IMR-90 (cell line): ENCODE measurements at places on chromosomes 2 and 18. TPM values are rescaled to one million over a fixed set of nuclear protein-coding genes. Genes with fewer than 3 reads are reported as not detected.

DNA sequence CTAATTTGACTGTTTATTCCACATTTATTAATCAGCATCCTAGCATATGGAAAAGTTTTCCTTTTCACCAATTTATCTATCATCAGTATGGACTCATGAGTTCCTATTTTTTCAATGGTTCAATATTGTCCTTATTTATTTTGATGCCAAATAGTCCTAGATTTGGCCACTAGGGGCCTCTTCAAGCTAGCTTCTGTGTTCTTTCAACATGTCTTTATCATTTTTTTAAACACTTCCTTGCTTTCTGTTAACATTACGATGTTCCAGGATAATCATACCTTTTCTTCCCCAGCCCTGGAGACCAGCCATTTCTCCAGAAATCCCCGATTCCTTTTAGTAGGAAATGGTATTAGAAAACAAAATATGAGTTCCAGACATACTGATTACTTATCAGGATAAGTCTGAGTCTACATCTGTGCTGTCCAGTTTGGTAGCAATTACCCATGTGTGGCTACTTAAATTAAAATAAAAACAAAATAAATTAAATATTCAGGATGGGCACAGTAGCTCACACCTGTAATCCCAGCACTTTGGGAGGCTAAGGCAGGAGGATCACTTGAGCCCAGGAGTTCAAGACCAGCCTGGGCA lies 70.6 kb downstream of the RPE start:
- peak; percentile 60 for DNase-seq

DNA sequence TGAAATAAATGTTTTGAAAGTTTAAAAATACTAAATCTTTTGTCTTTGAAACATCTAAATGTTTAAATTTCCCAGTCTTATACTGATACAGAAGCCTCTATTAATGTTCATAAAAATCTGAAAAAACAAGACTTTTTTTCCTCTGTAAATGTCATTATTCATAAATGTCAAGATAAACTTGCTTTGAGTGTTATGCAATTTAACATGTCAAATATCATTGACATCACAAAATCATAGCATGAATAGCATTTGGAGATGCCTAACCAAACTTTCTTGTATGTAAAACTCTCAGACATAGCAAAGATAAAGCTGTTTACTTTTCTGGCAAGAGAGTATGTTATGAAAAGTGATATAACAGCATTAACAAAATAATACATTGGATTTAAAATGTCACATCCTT lies 128.0 kb upstream of the CDH19 start:
- DNase-seq: no peak

DNA sequence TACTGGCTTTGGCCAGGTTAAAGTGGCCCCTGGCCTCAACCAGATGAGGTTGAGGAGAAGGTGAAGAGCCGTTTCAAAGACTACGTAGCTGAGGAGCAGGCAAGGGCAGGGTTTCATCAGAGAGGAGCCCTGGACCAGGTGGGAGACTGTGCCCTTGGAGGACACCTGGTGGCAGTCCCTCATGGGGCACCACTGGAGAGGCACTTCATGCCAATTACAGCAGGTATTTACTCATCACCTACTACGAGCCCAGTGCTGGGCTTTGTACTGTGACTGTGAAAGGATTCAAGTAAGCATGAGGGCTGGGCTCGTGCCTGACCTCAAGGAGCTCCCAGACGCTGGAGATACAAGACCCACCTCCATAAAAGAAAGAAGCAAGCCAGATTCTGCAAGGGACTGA lies 37.6 kb downstream of the SMAD7 start:
- no peak for DNase-seq

DNA sequence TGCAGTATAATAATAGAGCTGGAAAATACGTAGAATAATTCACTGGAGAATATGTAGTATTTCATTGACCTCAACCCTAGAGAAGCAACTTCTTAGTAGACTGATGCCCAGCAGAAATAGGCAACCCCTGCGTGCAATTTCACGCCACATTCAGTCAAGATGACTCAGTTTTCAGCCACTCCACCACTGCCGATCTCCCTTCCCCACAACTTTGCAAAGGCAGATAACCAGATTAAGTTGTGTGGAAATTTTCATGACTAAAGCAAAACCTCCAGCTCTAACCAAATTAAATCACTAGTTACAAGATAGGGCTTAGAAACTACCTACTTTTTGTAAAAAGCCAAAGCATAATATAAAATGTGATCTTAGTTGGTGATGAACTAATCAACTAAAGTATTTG lies 63.3 kb upstream of the STK17B start:
- DNase-seq: peak; percentile 76

DNA sequence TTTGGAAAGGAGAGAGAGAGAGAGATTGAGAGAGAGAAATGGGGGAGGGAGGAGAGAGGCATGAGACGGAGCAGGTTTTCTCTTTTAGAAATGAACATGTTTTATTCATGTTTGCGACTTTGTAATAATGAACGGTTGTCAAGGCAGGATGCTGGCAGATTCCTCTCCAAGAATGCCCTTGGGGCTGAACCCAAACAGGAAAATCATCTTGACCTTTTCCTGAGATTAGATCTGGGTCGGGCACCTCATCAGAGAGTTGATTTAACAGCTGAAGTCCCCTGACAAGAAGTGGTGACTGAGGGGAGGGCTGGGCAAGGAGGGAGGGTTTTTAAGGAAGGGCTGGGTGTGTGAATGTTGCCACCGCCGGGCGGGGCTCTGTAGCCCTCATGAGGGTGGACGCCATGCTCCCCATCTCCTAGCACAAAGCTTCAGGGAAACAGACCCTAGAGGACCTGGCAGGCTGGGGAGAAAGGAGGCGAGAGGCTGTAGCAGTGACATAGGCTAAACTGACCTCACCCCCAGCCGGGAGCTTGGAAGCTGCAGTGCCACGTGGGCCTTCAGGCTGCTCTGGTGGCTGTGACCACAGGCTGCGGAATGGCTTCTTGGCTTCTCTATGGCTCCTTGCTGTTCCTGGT lies 60.0 kb downstream of the LIPG start:
- DNase-seq: no peak

DNA sequence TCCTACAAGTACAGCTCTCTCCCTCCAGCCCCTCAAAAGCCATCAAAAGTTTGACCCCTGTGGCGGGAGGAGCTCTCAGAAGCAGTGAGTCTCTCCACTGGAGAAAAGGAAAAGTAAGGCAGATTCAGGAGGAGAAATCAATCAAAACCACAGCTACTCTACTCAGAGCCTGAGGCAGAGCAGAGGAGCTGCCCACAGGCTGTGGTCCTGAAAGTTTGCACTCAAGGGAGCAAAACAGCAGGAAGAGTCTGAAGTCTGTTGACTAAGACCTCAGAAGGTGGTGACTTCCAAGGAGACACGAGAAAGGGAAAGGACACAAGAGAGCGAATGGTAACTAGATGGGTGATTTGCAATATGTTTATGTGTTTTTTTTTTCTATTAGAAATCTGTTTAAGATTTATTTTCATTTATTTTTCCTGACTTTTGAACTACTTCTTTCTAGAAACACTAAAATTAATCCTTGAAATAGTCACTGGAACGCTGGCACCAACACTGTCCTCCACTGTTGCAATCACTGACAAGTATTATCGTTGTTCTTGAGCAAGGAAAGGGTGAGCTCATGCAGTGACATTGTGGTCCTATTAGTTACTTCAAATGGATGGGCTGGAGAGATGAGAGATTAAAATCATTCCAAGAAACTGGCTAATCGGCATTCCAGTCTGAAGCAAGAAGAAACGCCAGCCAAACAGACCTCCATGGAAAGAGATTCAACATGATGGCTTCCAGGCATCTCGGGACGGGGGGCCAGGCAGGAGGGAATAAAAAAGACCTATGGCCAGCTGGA lies 35.8 kb downstream of the PID1 start:
- DNase-seq: peak; percentile 1

DNA sequence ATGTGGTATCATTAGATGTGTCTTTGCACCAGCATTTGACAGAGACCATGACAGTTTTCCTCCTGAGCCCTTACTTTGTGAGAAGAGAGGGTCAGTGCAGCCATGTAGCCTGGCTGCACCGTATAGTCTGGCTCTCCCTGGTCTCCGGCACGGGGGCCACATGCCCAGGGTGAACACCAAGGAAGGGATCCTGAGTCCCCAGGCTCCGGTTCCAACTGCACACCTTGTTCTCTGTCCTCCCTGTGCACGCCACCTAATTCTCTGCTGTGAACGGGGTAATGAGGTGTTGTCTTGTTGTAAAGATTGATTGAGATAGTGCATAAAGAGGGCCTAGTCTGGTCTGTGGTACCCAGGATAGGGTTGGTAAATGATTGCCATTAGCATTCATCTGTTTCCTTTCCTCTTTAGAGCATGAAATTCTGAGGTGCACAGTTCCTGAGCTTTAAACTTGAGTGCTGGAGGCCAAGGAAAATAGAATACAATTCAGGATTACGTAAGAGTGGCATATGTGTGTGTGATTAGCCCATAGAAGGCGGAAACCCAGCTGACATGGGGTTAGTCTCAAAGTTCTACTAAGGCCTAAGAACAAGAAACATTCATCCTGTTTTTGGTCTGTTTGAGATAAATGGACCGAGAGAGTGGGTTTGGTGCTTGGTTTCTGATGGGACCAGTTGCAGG lies 55.5 kb downstream of the NCK2 start:
- peak; percentile 34 for DNase-seq

DNA sequence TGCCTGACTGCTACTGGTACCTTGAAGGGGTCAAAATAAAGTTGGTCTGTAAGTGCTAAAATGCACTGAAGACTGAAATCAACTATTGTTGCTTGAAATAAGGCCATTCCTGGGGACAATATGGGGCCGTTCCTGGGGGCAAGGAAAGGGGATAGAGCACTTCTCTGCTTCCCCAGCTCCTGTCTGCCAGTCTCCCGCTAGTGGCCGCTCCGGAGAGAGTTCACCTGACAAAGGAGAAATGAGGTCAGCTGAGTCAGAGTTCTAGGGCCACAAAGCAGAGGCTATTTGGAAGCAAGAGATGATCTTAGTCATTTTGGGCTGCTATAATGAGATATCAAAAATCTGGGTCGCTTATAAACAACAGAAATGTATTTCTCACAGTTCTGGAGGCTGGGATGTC lies 345.9 kb downstream of the TSN start:
- DNase-seq: no peak

DNA sequence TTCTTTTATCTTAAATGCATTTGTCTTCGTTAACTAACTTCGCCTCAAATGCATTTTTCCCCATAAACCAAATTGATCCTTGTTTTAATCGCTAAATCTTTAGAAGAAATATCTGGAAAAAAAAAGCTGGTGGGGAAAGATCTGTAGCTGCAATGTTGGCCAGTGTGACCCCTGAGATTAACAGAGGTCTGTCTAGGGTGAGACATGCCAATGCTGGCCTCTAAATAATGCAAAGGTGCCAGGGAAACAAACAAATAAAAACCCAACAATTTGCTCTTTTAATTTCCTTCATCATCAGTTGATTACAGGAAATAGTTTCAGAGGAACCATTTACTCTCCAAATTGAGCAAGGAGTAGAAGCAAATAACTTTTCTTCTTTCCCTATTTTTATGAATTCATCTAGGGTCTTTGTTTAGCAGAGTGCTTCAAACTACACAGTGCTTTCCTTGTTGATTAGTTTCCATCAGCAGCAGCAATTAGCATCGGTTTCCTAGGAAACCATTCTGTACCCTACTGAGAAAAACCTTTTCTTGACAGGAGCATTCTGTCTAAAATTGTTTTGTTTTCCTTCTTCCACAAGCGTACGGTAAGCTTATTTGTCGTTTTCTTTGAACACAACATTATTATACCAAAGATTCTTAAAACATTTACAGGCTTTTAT lies 100.5 kb upstream of the UNC80 start:
- DNase-seq: no peak

DNA sequence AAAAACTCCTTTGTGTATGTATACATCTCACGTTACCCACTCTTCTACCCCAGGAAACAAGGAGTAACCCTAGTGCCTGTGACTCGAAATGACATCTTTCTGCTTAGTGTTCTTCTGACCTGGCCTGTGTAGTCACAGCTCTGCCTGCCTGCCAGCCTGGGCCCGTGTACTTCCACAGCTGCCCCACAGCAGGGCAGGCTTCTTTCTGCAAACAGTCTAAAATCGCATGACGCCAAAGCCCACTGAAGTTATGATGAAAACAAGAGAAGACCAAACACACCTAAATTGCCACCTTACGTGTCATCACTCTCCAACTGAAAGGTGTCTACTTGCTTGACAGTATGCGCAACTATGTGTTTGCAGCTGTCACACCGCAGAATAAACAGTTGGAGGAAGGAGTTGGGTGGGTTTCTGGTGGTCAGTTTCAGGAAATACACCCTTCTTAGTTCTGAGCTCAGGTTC lies 1.5 kb downstream of the GAREM1 start:
- peak; percentile 36 for DNase-seq

- peak; percentile 89 for DNase-seq
Measured at GRCh38 chr2:101818531-101819451, 121.3 kb downstream of the MAP4K4 start.

GRCh38 chr2:137420744-137421143 lies 543.5 kb upstream of the HNMT start:
- DNase-seq: no peak

- peak; percentile 61 for DNase-seq
Measured at GRCh38 chr18:76412818-76413565, 82.0 kb downstream of the ZNF516 start.

- DNase-seq: peak; percentile 73
Measured at GRCh38 chr2:182866461-182867406, at the start of gene FRZB. TSS of gene FRZB (minus strand) at chr2:182866637. CDS start at chr2:182866552, 85 bp downstream.

DNA sequence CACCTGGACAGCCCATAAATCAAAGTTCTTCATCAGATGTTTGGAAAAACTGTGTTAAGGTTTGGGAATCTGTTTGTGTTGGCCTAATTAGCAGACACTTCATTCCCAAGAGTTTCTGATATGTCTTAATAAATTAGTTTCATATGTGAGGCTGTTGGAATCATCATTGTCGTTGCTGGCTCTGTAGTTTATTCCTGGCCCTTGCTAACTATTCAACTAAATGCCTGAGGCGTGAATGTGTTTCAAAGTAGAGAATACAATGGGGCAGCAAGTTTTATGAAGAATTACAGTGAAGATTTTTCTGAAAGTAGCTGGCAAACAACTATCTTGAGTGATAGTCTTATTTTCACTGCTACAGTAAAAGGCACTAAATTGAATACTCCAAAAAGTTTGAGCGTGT lies 141.1 kb downstream of the PARD3B start:
- DNase-seq: no peak

GRCh38 chr2:161090411-161090810 lies 69.8 kb upstream of the TANK start:
- peak; percentile 12 for DNase-seq

DNA sequence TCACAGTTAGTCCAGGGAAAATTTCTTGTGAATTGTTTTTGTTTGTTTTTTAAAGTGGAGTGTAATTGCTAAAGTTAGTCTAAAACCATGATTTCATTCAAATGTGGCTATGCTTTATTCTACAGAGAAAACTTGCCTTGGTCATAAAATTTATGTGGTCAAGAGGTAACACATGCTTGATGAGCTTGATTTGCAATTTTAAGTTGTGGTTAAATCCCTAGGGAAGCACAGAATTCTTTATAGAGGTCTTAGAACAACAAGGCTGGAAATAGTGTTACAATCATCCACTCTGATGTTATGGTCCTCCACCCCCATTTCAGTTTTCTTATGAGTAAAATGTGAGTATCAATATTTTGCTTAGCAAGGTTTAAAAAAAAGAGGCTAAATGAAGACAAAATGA lies 359.6 kb downstream of the NRXN1 start:
- DNase-seq: no peak

GRCh38 chr18:11741505-11742145 lies 52.6 kb downstream of the GNAL start:
- no peak for DNase-seq

GRCh38 chr18:52183107-52183506 lies 156.9 kb upstream of the DCC start:
- DNase-seq: no peak

GRCh38 chr2:23200787-23201114 lies 184.2 kb upstream of the KLHL29 start:
- no peak for DNase-seq

UGT1A4 gene
- not detected in 2 replicates for polyA plus RNA-seq

STARD6 gene
- not detected in 2 replicates for polyA plus RNA-seq

FOXI3 gene
- not detected in 2 replicates for polyA plus RNA-seq

NLRC4 gene
- not detected in 2 replicates for polyA plus RNA-seq

ONECUT2 gene
- 0.01 and 0.02 TPM in 2 replicates for polyA plus RNA-seq
